Activated CD8-positive, alpha-beta memory T cell treated with anti-CD3 and anti-CD28 coated beads, Interleukin-2, amount 50 U/mL, for 48 hours (primary cell): ENCODE measurements at places on chromosomes 5 and 9.

DNA sequence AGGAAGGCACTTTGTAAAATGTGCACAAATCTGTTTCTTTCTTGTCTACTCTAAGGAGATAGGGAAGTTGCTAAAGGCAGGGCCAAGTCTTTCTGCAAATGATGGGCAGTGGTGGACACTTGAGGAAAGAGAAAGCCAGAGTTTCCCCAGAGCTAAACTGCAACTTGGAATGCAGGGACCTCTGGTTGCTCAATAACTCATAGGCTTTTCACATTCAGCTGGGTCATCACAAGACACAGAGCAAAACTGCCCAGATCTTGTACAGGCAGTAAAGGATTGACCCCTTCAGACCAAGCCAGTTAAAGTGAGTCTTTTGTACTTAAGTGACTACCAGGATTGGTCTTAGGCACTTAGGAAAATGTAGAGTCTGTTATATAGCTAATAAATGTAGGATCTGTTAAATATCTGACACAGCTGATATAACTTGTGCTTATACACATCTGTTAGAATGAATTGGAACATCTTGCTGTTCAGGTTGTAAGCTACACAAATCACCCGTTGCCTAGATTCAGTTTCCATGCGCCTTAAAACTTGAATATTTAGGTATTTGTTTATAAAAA lies 13.5 kb upstream of the AGXT2 start:
- DNase-seq: no peak

DNA sequence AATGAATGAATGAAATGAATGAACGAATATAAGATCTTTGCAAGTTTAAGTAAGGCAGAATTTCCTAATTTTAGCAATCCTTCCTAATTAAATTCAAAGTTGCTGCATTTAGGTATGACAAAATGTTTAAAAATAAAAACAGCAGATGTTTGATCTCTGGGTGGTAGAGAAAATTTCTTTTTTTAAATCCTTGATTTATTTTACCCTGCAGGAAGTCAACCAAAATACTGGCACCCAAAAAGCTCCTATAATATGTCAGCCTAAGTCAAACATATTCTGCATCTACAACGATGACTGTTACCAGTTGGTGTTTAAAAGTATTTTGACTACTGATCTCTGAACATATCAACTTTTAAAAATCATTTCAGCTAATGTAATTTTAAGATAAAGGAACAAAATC lies 58.4 kb downstream of the TTC39B start:
- DNase-seq: no peak

- no peak for DNase-seq
Observed at GRCh38 chr5:1502046-1502736, 21.6 kb downstream of the LPCAT1 start.

GRCh38 chr5:163963881-163964280 lies 458.5 kb downstream of the MAT2B start:
- DNase-seq: no peak

DNA sequence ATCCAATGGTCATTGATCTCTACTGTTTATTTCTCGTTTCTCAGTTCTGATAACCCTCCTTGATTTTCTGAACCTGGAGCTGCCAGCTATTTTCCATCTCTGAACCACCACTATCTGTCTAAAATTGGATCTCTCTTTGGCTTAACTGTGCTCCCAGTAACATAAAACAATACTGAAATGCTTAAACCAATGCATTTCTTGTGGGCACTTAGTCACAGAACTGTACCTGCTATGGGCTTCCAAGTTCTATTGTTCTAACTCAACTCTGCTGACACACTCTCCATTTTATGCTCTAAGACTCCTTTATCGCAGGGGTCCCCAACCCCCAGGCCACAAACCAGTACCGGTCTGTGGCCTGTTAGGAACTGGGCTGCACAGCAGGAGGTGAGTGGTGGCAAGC lies 120.6 kb downstream of the LHFPL2 start:
- DNase-seq: no peak

- no peak for DNase-seq
Observed at GRCh38 chr5:145718956-145719355, 116.2 kb downstream of the PRELID2 start.

GRCh38 chr5:61796773-61797172 lies 464.7 kb downstream of the ZSWIM6 start:
- no peak for DNase-seq

GRCh38 chr5:88226881-88227450 lies 41.7 kb downstream of the TMEM161B start:
- DNase-seq: no peak

DNA sequence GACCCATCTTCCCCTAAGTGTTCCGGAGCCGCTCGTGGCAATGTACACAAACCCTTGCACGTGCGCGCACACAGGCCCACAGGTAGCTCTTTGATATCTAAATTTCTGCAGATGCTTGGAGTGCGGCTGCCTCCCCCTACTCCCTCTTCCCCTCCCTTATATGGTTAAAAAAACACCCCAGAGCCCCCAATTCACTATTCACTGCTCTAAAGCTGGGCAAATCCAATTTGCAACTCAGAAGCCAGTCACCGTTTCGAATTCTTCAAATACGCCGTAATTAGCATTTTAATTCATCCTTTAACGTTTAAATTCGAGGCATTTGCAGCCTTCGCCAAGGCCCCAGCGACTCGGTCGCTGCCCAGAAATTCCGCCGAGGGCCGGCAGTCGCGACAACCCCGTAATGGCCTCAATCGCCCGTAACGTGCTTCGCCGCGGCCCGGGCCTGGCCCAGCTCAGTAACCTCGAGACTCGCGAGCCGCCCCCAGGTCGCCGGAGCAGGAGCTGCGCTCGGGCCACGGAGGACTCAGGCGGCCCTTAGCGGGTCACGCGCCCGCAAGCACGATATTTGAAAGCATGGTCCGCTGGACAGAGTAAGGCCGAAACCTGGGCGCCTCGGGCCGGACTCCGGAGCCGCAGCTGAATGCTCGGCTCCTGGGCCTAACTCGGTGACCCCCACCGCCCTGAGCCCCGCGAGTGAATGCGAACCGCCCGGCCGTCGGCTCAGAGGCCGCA lies 1.3 kb downstream of the IRX2 start:
- DNase-seq: no peak

DNA sequence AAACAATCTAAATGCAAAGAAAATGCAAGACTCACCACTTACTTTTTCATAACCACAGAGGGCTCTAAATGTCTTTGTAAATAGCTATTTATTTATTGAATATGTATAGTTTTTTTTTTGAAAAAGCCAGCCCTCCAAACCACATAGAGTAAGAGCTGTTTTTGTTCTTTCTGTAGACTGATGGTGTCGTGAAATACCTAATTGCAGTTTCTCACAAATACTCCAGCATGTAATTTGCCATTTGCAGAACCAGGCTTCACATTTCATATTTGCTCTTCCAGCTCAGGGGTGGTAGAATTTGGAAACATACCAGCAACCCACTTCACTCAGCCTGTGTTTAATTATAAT lies 159.8 kb downstream of the TMC1 start:
- no peak for DNase-seq

DNA sequence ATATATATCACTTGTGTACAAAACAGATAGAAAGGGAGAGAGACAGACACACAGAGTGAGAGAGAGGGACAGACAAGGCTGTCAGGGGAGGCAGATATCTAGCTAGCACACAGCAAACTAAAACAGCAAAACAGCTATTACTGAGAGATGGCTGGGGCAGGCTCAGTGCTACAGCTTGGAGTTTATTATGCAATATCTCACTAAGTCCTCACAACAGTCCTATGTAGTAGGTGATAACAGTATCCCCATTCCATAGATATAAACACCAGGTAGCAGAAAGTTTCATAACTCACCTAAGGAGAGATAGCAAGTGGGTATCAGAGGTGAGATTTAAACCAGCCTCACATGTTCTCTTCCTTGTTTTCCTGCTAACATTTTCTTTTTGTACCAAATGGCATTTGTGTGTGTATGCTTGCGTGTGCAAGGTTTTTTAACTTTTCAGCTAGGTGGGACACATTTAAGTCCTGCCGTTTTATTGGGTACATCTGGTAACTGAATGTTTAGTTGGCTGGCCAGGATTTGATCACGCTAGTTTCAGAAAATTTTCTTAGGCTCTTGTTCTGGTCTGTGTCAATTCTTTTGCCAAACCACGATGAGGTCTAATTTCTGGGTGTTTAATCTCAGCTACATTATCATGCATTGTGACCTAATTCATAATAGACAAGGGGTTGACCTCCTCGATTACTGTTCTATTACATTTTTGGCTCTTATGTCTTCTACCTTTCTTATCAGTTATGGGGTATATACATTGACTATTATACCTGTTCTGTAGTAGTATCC lies 105.1 kb downstream of the LMNB1 start:
- no peak for DNase-seq

DNA sequence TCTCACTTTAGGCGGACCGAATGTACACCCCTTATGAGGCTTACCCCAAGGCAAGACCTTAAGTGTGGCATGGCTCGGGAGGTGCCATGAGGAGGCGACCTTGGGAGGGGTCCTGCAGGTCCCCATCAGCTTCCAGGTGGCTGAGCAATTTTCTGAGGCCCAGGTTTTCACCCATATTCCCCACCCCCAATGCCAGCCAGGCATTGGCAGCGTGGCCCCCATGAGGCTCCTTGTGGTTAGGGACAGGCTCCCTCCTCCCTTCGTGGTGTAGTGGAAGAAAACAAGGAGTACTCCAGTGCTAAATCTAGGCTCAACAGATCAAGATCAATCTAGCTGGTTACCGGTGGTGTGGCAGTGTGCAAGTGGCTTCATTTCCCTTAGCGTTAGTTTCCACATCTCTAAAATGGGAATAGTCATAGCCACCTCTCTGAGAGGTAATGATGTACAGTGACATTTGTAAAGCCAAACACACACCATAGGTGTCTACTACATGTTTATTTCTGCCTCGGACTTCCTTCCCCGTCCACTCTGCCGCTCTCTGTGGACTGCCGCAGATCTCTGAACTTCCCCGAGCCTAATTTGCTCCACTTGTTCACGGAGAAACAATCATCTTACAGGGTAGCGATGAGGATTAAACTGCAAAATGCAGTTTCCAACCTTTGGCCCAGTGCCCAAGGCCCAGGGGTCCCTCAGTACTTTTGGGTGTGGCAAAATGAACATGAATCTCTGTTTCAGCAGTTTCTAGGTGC lies 8.4 kb downstream of the LHX2 start:
- DNase-seq: no peak

GRCh38 chr5:2894316-2894715 lies 142.8 kb upstream of the IRX2 start:
- no peak for DNase-seq

DNA sequence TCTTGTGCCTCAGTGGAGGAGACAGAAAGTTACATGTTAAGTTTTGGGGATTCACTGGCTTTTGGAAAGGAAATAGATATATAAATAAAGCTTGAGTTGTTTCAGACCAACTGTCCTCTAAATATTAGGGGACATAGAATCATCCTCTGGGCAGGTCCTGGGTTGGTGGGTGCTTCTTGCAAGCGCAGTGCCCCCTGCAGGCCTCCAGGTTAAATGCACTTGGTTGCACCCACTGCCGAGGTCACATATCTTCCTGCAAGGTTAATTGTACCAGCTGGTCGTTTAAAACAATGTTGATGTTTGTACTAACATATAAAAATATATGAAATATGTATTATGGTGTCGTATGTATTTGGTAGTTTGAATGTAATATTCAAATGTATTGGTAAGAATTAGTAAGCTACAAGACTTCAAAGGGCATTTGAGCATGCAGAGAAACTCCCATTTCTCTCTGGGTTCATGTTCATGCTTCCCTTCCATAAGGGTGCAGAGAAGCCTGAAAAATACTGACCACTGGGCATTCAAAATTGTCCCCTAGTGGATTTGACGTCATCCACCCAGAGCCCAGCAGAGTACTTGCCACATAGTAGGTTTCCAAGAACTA lies 87.0 kb downstream of the ZNF618 start:
- DNase-seq: peak; percentile 62

DNA sequence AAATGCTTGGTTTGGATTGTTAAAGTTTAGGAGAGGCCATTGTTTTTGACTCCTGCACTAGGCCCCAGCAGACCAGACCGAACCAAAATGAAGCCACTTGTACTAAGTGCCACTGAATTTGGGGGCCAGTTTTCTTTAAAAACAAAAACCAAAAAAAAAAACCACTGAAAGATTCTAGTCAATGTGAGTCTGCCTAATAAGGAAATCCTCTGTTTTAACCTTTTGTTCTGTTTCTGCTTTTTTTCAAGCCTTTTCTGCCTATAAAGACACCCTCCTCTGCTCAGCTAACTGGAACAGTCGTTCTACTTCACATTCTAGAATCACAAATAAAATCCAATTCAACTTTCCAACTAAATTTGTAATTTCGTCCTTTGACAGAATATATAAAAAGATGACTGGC lies 64.9 kb downstream of the SERINC5 start:
- DNase-seq: peak; percentile 39

DNA sequence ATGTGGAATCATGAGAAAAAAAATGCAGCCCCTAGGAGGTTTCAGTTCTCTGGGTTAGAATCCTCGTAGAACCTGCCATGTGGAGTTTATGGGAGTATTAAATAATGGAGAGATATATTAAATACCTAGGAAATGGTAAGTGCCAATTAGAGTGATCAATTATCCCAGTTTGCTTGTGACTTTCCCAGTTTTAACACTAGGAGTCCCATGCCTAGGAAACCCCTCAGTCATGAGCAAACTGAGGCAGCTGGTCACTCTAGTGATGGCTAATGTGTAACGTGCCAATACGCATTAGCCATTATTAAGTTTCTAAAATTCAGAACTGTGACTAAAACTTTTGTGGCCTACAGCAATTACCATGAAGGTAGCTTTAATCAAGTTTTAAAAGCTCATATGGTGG lies 720.6 kb downstream of the TAF11L14 start:
- DNase-seq: no peak

GRCh38 chr9:92151691-92152393 lies 36.6 kb upstream of the SPTLC1 start:
- no peak for DNase-seq

DNA sequence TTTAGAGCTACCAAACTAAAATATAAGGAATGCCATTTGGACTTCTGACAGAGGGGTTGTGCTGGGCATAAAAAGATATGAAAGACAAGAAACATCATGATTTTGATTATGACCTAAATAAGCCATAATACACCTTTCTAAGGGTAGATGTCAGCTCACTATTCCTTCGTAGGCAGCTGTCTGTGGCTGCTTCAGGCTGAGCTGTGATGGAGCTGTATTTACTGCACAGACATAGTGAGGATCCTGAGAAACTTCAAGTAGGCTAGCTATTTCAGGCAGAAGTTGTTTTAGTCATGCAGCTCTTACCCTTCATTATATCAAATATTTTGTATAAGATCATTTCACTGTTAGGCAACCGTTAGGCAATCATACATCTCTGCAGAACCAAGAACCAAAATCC lies 511.7 kb downstream of the CDH12 start:
- DNase-seq: no peak

- no peak for DNase-seq
Observed at GRCh38 chr5:59130431-59130830, 547.6 kb downstream of the RAB3C start.

GRCh38 chr9:85729882-85730281 lies 11.9 kb downstream of the AGTPBP1 start:
- no peak for DNase-seq

GRCh38 chr5:147223948-147224791 lies 10.7 kb upstream of the STK32A start:
- DNase-seq: no peak

DNA sequence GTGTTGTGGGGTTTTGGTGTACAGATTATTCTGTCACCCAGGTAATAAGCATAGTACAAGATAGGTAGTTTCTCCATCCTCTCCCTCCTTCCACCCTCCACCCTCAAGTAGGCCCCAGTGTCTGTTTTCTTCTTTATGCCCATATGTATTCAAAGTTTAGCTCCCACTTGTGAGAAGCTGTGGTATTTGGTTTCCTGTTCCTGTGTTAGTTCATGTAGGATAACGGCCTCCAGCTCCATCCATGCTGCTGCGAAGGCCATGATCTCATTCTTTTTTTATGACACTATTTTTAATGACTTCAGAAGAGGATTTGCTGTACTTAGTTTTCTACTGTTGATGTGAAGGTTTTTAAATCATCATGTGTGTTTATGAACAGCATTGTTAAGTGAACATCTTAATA lies 11.9 kb downstream of the CCDC180 start:
- no peak for DNase-seq
